ENCODE measurements at places on chromosomes 12 and 14.

DNA sequence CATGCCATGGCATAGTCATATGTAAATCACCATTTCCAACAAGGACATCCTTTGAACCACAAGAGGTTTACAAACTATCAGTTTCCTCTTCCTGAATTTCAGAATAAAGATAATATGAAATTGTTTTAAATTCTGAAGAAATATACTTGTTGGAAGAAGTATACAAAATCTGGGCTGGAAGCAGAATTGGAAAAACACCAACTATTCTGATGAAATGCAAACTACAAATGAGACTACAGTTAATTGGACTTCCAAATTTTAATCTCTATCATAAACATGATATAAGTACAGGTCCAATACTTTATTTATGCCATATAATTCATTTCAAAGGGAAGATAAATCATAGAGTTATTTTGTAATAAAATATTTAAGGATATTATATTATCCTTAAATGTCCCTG lies 80.1 kb downstream of the NOVA1 start:
- DNase-seq: no peak

DNA sequence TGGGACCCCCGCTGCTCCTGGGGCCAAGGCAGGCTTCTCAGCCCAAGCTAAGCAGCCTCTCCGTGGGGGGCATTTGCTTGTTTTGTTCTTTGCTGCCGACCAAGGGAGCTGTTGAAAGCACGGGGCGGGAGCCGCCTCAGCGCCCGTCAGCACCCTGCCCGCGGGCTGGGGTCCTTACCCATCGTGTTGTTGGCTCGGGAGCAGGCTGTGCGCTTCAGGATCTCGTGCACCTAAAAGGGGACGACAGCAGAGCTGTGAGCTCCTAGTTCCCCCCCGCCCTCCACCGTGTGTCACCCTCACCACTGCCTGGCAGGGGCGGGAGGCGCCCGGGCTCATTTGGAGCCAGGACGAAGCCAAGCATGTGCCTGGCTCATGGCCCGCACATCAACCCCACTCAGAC lies 117.5 kb downstream of the ANO2 start:
- no peak for DNase-seq

GRCh38 chr14:106459971-106460730 lies 933.8 kb downstream of the TMEM121 start:
- peak; percentile 65 for DNase-seq

- no peak for DNase-seq
Measured at GRCh38 chr12:8899830-8900229, 14.5 kb upstream of the PHC1 start.

- no peak for DNase-seq
Measured at GRCh38 chr12:29073631-29074239, 75.3 kb upstream of the FAR2 start.

GRCh38 chr14:53174918-53175317 lies 21.8 kb upstream of the DDHD1 start:
- DNase-seq: no peak

- DNase-seq: no peak
Measured at GRCh38 chr12:89262855-89263552, 89.3 kb downstream of the DUSP6 start.

GRCh38 chr14:91246051-91246852 lies 1.7 kb upstream of the GPR68 start:
- peak; percentile 54 for DNase-seq

GRCh38 chr14:99568567-99569560 lies 35.1 kb downstream of the CCDC85C start:
- no peak for DNase-seq

- no peak for DNase-seq
Measured at GRCh38 chr12:129331356-129332085, 478.2 kb downstream of the GLT1D1 start.

GRCh38 chr12:5560265-5560664 lies 128.4 kb downstream of the NTF3 start:
- no peak for DNase-seq

DNA sequence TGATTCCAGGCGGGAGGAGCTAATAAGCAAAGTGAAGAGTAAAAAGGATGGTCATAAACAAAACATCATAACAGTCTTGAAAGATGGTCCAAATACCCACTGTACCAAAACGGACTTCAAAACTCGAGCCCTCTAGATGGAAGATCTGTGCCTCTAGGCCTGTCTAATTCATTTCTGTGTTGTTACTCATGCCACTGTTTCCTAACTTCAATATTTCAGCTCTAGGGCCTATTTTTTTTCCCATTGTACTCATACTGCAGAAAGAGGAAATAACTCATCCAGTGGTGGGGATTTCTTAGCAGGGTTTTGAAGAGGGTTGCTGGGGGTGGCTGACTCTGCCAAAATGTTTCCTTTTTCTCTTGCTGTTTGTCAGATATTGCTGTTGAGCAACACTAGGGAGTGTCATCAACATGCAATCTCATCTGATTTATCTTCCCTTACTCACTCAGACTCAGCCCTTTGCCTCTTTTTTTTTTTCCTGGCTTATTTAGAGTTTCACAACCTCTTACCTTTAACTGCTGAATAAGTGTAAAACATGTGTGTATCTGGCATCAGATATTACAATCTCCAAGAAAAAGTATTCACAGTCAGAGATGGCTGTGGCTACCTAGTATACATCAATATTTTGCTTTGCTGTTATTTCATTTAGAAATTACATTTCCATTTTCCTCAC lies 189.6 kb downstream of the DUSP6 start:
- peak; percentile 55 for DNase-seq

DNA sequence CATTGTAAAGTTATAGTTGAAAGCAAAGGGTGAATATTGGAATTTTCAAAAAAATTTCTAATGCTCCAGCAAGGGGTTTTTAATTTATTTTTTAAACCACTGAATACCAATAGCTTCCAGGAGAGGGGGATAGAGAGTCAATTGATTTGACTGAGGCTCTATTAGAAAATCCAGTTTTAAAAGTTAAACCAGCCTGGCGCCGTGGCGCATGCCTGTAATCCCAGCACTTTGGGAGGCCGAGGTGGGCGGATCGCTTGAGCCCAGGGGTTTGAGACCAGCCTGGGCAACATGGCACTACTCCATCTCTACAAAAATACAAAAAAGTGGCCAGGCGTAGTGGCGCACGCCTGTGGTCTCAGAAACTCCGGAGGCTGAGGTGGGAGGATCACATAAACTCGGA lies 150.1 kb downstream of the SLC38A4 start:
- DNase-seq: no peak

DNA sequence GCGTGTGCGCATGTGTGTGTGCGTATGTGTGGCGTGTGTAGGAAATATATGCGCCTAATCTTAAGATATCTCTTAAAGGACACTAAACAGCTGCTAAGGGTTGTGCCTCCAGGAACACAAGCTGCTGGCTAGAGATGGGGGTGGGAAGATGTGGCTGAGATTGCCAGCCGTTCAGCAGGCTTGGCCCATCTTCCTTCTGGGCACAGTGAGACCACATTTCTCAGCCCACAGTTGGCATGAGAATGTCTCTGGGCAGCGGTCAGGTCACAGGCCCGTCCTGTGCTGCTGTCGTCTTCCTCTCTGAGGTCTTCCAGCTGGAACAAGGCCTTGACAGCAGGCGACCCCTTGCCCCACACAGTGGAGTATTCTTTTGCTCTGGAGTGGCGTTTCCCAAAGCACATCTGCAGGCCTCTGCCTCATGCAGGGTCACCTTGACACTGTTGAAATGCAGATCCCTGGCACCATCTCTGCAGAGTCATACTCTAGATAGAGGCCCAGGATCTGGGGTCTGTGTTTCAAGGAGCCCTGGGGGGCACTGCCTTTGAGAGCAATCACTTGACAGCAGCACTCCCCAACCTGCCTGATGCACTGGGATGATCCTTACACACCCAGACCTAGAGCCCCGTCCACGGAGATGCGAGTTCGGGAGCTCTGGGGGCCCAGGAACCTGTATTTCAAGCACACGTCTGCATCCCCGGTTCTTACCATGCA lies 335.5 kb upstream of the SFSWAP start:
- no peak for DNase-seq

GRCh38 chr12:90216815-90217214 lies 508.2 kb upstream of the ATP2B1 start:
- DNase-seq: no peak

DNA sequence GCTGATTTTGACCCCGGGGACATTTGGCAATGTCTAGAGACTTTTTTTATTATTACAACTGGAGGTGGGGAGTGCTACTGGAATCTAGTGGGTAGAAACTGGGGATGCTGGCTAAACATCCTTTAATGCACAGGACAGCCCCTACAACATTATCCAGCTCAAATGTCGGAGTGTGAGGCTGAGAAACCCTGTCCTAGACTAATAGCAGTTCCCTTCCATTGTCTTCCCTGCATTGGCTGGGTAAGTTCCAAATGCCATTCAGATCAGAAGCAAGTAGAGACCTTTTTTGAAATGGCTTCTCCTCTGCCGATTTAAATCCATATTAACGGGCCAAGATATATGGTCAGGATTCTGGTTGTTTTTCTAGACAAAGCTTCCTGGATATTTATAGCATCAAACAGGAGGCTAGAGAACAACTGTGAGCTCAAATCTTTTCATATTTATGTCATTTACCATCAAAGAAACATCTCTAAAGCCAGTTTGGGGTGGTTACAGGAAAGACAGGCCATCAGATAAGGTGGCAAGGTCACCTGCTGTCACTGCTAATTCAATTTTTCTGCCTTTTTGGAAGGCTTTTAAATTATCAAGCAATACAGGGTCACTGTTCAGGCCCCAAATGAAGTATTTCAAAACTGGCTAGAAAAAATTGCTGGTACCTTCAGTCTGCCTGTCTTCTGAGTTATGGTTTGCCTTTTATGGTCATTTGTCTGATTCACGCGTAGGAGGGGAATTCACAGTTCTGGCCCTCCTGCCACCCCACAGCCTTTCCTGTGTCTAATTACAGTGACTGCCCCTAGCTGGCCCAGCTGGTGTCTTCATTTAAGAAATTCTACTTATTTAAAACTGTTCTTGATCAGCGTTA lies 20.1 kb upstream of the AKAP5 start:
- peak; percentile 7 for DNase-seq

DNA sequence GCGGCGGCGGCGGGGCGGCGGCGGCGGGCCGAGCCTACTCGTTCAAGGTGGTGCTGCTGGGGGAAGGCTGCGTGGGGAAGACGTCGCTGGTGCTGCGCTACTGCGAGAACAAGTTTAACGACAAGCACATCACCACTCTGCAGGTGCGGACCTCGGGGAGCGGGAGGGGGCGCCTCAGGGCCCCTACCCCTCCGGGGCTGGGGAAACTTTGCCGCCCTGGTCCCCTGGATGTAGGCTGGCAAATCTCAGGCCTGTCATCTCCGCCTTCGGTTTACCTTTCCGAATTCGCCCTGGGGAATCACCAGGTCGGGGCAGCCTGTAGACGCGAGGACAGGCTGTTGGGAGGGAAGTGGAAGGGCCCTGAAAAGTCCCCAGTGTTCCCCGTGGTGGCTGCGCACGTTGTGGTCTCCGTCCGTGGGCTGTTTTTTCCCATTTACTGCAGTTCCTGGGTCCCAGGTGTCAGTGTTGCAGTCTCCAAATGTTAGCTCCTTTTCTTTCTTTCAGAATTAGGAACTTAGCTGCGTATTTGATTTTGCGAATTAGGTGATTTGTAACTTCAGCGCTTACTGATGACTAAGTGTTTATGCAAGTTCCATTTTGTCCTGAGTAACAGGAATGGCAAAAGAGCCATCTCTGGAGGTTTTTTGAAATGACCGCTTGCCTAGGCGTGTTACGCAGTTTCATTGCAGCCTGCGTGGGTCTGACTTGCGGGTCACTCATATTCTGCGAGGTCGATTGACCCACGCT lies 656 bp downstream of the RAB21 start:
- peak; percentile 31 for DNase-seq

DNA sequence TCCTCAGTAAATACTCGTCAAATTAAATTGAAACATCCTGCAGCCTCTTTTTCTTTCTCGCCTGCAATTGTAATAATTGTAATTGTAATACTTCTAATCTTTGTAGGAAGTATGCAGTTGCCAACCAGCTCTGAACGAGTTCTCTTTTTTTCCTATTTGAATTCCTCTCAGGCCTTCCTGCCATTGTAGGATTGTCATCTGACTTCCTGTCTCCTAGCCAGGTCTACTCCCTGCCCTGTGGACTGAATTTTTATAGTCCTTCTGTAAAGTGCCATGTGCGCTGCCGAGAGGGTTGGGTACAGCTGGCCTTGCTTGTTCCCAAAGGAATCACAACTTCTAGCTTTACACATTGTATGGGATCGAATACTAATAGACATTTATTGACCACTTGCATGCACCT lies 183.3 kb downstream of the SSPN start:
- no peak for DNase-seq

DNA sequence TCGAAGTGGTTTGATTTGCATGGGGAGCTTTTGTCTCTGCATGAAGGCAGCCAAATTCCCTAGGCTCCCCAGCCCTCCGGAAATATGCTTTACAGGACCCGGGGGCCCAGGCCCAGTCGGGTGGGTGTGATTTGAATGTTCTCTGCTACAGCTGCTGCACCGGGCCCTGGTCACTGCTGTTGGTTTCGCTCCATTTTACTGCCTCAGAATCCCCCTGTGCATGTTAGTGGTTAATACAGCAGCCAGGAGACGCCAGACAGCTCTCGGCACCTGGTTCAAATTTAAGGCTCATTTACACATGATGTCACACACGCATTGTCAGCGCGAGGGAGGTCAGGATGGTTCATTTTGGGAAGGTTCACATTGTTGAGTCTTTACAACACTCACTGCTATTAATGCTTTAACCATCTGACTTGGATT lies 99.6 kb downstream of the SLC38A6 start:
- no peak for DNase-seq

DNA sequence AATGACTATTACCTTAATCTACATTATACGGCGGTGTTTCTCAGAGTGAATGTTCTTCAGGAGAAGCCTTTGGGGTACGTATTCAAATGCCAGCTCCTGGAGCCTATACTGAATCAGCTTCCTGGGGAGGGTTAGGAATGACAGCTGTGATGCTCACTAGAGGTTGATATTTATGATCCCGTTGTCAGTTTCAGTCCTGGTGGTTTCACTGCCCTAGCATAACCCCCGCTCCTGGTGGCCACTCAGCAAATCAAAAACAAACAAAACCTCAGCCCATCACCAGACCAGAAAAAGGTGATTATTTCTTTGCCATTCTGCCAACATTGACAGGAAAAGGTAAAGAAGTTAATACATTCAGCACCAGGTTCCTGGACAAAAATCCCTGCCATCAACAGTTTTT lies 136.5 kb upstream of the CRY1 start:
- DNase-seq: no peak

DNA sequence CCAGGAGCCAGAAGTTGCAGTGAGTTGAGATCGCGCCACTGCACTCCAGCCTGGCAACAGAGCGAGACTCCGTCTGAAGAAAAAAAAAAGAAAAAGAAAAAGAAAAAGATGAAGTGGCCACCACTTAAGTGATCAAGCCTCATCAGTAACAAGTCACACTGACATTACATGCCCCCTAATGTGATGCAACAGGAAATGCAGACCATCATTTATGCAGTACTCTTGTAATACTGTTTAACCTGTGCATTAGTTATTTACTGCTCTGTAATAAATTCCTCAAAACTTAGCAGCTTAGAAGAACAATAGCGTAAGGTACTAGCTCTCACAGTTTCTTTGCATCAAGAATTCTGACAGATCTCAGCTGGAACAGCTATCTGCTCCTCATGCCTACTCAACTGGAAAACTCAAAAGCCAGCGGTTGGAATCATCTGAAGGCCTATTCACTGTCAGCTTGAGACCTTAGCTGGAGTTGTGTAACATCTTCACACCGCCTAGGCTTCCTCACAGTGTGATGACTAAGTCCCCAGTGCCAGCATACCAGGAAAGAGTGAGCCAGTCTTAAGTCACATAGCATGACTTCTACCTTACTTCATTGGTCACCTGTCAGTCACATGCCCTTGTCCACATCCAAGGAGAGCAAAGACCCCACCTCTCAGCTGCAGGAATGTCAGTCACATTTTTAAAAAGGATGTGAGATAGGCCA lies 31.5 kb downstream of the EPS8 start:
- no peak for DNase-seq

Data from activated CD4-positive, alpha-beta T cell treated with anti-CD3 and anti-CD28 coated beads for 24 hours (primary cell).